A549 (cell line): ENCODE measurements at places on chromosomes 5 and 9.

DNA sequence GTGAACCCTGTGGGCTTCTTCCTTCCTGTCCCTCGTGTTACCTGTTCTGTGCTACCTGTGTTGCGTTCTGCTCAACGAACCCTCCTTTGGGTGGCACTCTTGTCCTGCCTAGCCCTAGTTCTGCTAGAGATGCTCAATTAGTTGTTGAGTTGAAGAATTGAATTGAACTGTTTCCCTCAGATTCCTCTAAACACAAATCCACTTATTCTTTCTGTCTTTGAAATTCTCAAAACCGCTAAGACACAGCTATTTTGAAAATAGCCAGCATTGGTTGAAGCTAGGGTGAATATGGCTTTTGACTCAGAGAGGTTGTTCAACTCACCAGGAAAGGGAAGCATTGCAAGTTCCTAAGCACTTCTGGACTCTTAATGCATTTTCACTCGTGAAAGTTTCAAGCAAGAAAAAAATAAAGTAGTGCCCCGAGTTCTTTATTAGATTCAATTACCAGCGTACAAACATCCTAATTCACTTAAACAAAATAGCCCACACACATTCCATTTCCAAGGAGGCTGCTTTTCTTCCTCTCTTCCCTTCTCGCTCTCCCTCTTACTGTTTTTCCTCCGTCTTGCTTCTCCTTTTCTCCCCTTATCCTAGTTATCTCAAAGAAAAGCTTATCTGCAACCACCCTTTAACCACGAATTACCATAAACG lies 642 bp upstream of the ITGA1 start:
- DNase-seq = peak; percentile 37

DNA sequence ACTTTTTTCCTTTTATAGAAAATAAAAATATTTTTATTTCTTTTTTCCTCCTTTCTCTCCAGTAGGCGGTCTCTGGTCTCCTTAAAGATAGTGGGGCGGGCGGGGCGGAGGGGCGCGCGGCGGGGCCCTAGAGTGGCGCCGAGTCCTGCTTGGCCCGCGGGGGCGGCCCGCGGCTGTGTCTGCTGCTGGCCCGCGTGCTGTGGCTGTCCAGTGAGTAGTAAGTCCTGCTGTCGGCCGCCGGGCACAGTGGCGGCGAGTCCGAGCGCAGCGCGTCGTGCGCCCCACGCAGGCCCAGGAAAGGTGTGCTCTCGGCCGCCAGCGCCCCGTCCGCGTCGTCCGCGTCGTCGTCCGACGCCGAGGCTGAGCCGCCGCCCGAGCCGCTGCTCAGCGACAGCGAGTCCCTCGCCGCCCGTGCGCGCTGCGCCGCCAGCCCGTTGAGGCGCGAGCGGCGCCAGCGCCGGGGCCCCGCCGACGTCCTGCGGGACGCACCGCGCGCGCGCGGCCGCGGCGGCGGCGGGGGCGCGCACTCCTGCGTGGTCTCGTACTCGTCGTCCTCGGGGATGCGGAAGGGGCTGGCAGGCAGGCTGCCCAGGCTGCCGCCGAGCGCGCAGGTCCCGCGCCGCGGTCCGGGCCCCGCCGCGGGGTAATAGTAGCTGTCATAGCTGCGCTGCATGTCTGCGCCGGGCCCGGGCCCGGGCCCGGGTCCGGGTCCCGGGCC lies 52.3 kb downstream of the PSD2 start:
- DNase-seq = peak; percentile 60

DNA sequence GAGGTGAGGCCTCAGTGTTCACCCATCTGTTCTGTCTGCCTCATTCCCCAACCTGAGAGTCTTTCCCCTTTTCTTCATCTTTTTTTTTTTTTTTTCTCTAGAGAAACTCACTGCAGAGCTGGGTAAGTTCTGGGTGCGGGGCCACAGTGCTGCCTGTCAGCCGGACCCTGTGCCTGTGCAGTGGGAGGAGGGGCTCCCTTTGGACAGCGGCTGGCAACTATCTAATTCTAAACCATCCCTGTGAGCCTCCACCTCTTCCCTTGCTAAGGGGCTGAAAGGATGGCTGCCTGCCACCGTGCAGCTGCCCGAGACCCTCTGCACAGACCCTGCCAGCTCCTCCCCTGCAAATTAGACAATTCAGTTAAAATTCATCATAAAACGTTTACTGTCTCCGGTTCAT lies 14.1 kb downstream of the BTNL9 start:
- DNase-seq = no peak

DNA sequence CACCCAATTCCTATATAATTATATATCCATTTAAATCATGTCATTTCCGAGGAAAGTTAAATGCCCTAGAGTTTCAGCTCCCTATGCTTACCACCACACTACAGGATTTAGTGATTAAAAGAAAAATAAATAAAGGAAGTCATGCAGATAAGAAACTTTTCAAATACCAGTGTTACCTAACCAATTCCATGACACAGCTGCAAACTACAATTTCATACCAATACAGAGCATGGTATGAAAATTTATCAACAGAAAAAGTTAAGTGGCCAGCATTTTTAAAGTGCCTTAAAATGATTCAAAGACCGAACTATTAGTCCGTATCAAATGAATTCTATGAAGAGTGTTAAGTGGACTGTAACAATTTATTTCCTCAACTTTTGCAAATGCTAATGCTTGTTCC lies 35.9 kb downstream of the CEP120 start:
- no peak for DNase-seq

DNA sequence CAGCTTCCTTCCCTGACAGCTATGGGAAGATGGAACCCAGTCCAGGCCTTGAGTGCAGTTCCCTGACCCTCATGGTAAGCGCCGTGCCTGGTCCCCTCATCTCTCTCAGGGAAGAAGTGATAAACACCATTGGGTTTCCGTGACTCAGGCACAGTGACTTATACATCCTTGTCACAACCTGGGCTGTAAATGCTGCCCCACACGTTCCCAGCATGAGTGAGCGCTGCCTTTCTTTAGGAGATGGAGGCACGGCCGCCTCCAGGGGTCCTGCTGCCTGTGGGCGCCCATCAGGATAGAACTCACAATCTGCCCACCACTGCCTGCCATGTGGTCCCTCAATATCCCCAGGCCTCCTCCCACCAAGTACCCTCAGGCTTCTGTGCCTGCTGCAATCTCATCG lies 8.3 kb upstream of the NKD2 start:
- DNase-seq = no peak

DNA sequence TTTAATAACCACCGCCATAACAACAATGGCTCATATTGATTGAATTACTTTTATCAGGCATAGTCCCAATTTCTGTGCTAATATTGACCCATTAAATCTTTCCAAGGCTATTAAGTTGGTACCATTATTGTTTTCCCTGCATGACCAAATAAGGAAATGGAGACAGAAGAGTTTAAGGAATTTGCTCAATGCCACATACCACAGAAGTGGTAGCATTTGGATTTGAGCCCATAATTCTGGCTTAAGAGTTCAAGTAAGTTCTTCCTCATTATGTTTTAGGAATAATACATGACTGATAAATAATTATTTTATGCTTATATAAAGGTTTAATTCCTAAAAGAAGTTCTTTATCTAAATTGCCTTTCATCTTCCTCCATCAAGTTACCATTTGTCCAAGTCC lies 43.4 kb upstream of the HAPLN1 start:
- no peak for DNase-seq

GRCh38 chr5:58818465-58818864 lies 235.6 kb downstream of the RAB3C start:
- no peak for DNase-seq

DNA sequence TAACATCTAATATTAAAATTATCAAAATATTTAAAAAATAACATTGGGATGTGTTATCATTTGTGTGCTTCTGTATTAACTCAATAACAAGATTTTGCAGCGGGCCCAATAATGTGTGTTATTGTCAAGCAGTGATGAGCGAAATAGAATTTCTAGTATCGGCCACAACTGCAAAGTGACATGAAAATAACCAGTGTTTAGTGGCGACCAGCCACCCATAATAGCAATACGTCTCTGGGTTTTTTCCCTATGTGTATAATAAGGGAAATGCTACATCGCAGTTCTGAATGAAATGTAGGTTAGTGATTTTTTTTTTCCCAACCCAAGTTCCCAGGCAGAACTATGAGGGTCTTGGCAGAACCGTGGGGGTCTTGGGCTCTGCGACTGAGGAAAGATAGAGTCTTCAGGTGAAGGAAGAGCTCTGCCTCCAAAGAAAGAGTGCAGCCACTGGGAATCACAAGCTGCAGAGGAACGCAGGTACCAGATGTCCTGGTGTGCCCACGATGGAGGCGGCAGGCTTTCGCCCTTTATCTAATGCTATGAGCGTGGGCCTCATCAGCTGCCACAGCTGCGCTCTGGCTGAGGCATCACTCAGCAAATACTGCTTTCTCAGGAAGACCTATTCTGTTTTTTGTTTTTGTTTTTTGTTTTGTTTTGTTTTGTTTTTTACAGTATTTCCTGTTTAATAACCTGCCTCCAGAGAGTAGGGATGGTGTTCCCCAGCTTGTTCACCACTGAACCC lies 235.0 kb downstream of the ROR2 start:
- DNase-seq = no peak

DNA sequence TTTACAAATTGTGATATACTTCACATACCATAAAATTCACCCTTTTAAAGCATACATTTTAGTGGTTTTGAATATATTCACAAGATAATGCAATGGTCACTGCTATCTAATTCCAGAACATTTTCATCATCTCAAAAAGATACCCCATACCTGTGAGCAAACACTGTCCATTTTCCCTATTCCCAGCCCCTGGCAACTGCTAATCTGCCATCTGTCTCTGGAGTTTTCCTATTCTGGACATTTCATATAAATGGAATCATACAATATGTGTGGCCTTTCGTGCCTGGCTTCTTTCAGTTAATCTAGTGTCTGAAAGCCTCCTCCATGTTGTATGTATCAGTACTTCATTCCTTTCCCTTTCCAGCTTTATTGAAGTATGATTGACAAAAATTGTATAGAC lies 14.7 kb downstream of the SNX30 start:
- DNase-seq = no peak

DNA sequence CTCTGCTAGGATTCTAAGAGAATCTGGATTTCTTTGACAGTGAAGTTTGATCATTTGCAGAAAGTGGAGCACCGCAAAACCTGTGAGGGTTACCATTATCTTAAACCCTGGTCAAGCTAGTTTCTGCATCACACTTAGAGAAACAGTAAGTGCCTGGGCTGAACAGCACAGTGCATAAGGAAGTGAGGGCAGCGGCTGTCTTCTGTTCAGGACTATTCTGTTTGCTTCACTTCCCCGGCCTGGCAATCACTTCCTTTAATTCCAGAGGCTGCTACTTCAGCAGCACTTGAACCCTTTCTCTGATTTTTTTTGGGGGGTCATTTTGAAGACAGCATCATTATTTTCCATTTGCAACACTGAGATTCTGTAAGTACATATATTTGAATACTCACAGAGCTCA lies 32.0 kb downstream of the SEMA6A start:
- DNase-seq = no peak

- no peak for DNase-seq
Observed at GRCh38 chr9:86965636-86966395, 18.5 kb upstream of the GAS1 start.

GRCh38 chr9:99486684-99487083 lies 264.6 kb downstream of the SEC61B start:
- no peak for DNase-seq

DNA sequence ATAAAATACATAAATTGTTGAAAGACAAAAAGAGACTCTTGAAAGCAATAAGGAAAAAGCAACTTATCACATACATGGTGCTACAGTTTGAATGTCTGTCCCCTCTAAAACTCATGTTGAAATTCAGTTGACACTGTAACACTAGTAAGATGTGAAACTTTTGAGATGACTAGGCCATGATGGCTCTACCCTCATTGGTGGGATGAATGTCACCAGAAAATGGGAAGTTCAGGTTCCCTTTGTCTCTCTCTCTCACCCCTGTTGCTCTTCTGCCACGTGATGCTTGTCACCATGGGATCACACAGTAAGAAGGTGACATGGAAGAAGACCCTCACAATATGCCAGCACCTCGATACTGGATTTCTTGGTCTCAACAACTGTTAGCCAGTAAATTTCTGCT lies 50.3 kb upstream of the SPTLC1 start:
- no peak for DNase-seq

DNA sequence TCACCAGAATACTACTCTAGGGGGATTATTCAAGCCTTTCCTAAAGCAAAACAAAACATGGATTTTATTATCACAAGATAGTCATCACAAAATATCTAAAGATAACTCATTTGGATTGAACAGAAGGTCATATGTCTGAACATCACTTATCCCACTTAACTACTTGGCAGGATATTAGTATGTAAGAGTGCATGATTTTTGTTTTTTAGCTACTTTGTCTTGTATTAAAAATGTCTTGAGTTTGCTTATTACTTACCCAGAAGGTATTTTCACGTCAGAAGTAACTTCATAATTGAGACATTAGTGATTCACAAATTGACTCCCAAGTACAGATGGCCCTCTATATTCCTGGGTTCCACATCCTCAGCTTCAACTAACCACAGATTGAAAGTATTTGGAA lies 113.8 kb downstream of the TLE4 start:
- no peak for DNase-seq

DNA sequence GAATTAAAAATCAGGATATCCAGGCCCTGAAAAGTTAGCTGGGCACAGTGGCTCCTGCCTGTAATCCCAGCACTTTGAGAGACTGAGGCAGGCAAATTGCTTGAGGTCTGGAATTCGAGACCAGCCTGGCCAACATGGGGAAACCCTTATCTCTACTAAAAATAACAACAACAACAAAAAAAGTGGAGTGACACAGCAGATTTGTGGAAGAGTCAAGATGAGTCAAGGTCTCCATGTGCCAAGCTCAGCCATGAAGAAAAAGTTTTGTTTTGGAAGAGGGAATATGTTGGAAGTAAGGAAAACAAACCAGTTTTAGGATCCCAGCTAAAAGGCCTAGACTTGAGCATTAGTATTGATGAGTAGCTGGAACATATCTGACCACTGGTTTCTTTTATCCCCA lies 14.7 kb downstream of the LRRC70 start:
- DNase-seq = peak; percentile 11

DNA sequence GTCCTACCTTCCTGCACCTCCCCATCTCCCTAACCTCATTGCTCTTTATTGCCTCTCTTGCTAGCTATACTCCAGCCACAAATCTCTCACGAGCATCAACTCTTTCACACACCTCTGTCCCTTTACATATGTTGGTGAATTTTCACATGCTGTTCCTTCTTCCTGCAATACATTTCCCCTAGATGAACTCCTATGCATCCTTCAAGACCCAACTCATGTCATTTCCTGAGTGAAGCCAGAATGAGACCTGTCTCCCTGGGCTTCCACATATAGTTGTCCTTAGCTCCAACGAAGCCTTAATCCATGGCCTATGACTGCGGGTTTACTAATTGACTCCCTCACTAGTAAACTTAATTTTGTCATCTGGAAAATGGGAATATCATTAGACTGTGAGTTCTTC lies 297.3 kb upstream of the PANK3 start:
- no peak for DNase-seq

DNA sequence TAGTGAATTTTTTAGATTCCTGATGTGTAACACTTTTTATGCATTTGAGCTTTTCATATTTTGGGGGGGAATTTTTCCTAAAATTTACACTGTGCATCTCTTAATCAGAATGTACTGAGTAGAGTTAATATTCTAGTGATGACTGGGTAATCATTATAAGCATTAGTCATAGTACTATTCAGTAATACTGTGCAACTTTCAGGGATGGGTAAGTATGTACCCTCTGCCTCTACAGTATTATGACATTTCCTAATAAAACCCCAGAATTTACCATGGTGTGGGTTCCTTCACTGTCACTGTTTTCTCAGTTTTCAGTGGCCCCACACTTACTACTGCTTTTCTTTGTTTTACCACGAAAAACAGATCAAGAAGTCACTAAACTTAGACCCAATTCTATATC lies 2.8 kb upstream of the CMYA5 start:
- DNase-seq = no peak
